ENCODE measurements at places on chromosomes 11 and 22.

- no peak for DNase-seq
Measured at GRCh38 chr11:59669611-59670009, 773 bp upstream of the PATL1 start.

GRCh38 chr22:35330258-35330861, 30.7 kb downstream of the TOM1 start:
- DNase-seq: no peak

DNA sequence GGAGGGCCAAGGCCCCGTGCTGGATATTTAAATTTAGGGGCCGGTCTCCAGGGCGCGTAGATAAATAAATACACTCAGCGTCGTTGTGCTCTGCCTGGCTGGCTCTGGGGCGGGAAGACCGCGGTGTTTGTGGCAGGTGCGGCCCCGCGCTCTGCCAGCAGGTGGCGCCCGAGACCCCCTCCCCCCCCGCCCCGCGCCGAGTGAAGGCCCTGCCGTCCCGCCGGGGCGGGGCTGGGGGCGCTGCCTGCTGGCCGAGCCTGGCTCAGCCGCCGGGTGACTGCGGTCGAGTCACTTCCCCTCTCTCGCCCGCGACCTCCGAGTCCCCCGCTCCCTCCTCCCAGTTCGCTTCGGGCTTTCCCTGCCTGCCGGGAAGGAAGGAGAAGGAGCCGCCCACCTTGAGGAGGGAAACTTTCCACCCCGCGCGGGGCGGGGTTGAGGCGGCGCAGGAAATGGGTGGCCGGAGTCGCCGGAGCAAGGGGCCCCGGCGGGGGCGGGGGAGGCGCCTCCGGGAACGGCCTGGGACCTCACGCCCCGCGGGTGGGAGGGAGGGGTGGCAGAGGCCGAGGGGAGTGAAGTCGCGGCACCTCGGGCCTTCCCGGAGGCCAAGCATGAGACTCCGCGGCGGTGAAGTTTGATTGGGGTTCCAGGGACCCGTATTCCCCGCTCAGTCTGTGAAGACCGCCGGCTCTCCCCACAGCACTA, 1.6 kb upstream of the EHBP1L1 start:
- DNase-seq: peak; percentile 93

GRCh38 chr11:78419327-78419726, 1.7 kb upstream of the GAB2 start:
- DNase-seq: no peak

- no peak for DNase-seq
Measured at GRCh38 chr11:64650923-64651523, 60.0 kb downstream of the SLC22A12 start.

DNA sequence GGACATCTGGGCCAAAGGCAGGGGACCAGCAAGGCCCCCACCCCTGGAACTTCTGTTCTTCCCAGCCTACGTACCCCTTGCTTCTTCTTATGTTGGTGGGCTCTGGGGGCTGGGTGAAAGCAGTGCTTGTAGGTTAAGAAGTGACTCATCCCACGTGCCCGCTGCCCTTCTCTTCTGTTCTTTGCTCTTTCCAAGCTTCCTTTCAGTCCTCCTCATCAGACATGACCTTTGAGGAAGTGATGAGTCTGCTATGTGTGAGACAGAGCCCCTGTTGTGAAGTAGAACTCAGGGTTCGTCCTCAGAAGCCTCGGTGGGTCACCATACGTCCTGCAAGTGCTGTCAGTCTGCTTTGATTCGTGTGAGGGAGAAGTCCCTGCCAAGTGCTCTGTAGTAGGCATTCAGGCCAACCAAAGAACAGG, 12.7 kb downstream of the MED15 start:
- DNase-seq: peak; percentile 12

DNA sequence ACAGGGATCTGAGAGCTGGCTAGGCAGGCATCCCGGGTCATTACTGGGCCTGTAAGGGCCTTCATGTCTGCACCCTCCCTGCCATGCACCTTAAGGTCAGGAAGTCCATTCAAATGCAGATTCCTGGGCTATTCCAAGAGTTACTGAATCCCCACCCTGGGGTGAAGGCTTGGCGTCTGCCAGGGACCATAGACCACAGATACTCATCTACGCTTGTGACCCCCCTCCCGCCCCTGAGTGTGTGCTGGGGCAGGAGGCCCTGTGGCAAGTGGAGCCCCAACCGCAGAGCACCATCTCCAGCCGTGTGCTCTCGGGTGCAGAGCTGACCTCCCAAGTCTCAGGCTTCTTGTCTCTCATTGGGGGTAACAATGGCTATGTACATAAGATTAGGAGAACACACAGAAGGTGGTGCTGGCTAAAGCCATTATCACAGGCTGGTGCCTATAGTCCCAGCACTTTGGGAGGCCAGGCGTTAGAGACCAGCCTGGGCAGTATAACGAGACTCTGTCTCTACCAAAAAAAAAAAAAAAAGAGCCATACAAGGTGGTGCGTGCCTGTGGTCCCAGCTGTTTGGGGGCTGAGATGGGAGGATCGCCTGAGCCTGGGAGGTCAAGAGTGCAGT, 19.1 kb upstream of the KCNQ1OT1 start:
- no peak for DNase-seq

- no peak for DNase-seq
Measured at GRCh38 chr22:45905924-45906865, 70.8 kb downstream of the WNT7B start.

DNA sequence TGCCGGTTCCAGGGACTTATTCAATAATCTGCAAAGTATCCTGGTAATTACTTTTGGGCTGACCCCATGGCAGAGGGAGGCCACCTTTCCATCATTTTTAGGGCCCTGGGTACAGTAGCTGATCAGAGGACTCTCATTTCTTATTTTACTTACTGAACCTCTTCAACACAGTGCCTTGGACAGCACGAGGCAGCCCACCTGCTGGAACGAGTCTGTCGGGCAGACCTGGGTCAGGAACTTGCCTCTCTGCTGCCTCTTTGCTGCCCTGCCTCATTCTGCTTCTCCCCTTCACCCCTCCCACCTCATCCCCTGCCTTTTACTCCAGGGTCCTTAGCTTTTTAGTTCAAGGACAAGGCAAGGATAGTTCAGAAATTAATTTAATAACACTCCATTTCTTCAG, 204.5 kb downstream of the CSNK2A3 start:
- DNase-seq: no peak

- DNase-seq: no peak
Measured at GRCh38 chr11:62044639-62045121, 77.2 kb upstream of the FTH1 start.

GRCh38 chr22:23179381-23180299, 669 bp upstream of the BCR start:
- DNase-seq: no peak

DNA sequence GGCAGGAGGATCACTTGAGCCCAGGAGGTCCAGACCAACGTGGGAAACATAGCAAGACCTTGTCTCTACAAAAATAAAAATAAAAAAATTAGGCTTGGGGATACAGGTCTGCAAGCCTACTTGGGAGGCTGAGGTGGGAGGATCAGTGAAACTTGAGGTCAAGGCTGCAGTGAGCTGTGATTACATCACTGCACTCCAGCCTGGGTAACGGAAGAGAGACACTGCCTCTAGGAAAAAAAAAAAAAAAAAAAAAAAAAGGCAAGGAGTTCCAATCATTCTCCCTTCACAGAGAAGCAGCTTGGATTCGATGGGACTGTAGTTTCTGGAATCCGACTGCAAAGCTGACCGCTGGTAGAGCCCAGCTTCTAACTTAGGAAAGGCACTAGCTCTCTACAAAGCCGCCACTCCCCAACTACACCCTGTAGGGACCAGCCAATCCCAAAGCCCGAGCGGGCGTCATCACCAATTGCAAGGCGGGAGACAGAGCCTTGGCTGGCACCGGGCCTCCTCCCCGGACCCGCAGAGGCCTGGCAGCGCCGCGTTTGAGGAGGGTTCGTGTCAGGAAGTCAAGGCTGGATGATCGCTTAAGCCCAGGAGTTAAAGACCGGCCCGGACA, 716 bp upstream of the DDB2 start:
- peak; percentile 79 for DNase-seq

GRCh38 chr22:22181341-22181850, 63.2 kb upstream of the VPREB1 start:
- DNase-seq: no peak

GRCh38 chr22:47352920-47353700, 590.7 kb downstream of the TBC1D22A start:
- no peak for DNase-seq

GRCh38 chr11:12433571-12434324, 56.4 kb downstream of the PARVA start:
- no peak for DNase-seq

DNA sequence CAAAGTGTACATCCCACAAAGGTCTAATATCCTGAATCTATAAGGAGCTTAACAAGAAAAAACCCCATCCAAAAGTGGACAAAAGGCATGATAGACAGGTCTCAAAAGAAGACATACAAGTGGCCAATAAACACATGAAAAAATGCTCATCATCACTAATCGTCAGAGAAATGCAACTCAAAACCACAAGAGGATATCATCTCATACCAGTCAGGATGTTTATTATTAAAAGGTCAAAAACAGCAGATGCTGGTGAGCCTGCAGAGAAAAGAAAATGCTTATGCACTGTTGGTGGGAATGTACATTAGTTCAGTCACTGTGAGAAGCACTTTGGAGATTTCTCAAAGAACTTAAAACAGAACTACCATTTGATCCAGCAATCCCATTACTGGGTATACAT, 12.7 kb downstream of the LGALS12 start:
- DNase-seq: no peak

DNA sequence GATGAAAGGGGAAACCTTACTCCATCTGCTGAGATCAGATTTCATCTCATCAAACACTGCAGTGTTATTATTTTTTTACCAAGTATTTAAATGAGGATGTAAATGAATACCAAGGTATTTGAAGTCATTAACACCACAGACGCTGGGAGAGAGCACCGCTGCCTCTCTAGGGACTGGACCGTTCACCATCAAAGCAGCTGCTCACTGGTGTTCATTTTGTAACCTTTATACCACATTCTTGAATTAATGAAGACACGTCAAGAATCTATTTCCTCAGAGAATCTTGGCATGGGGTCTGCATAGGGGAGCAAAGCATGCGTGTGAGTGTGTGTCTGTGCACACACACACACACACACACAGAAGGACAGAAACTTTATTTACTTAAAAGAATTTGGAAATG, 15.6 kb downstream of the SIAE start:
- DNase-seq: no peak
